ENCODE measurements at places on chromosomes 12 and 14. TPM values are rescaled to one million over a fixed set of nuclear protein-coding genes. Genes with fewer than 3 reads are reported as not detected.

IL22 gene
- total RNA-seq = not detected

SLC25A47 gene
- not detected for total RNA-seq

TMEM233 gene
- total RNA-seq = 0.14 TPM

KRT3 gene
- not detected for total RNA-seq

AKAP5 gene
- 0.74 TPM for total RNA-seq

SPTLC2 gene
- total RNA-seq = 15.8 TPM

STAC3 gene
- 0.14 TPM for total RNA-seq

PITPNM2 gene
- 4.6 TPM for total RNA-seq

WSCD2 gene
- not detected for total RNA-seq

FAIM2 gene
- 5.5 TPM for total RNA-seq

RDH12 gene
- total RNA-seq = not detected

SDR9C7 gene
- not detected for total RNA-seq

ANO2 gene
- total RNA-seq = 0.18 TPM

TBX3 gene
- 22.0 TPM for total RNA-seq

EIF2S3B gene
- 16.2 TPM for total RNA-seq

DHH gene
- under 0.01 TPM for total RNA-seq

C1S gene
- 658 TPM for total RNA-seq

TMEM116 gene
- 9.2 TPM for total RNA-seq

FOXM1 gene
- total RNA-seq = 1.8 TPM

Data from smooth muscle cell of bladder (primary cell).